ENCODE measurements at places on chromosomes 13 and 19. TPM values are rescaled to one million over a fixed set of nuclear protein-coding genes. Genes with fewer than 3 reads are reported as not detected.

DNA sequence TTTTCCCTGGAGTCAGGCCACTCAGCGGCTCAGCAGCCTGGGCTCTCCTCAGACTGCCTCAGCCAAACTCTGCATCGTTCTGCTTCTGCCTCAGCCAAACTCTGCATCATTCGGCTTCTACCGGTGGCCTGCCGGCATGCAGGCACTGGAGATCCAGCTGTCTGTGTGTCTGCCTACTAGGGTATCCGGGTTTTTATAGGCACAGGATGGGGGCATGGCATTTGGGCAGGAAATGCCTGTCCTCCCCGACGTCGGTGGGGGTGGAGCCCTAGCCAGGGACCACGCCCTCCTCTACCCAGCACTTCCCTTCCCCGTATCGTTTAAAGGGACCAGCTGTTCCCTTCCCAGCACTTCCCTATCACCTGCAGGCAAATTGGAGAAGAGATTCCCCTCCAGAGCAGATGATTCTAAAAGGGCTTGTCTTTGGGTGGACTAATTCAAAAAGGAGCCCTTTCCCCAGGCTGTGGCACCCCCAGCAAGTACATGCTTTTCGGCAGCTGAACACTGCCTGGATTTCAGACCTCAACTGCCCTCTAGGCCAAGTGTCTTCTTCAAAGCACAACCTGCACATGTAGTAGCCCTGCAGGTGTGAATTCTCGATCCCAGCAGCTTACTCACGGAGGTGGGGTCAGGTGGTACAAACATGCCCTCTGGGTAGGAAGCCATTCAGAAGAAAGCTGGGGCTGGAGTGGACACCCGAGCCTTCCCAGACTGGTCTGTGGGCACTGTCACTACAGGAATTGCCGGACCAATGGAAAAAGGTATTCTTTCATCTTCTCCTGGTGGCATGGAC is 25.4 kb upstream of the GPR12 start:
- DNase-seq = no peak

DNA sequence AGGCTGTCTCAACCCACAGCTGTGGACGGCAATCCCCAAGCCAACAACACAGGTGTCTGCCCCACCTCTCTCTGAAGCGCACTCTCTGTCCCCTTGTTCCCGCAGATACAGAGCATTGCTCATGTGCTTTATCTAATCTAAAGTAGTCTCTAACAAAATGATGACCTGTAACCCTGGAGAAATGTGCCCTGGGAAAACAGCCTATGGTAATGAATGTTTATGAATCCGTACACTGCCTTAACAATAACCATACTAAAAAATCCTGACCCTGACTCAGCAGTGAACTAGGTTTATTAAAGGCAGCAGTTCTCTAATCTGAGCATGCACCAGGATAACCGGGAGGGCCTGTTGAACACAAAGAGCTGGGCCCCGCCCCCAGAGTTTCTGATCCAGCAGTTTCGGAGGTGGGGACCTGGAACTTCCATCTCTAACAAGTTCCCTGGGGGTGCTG is 50.7 kb upstream of the SLC15A1 start:
- no peak for DNase-seq

GRCh38 chr19:718991-719512 is 10.3 kb downstream of the PALM start:
- peak; percentile 91 for DNase-seq

- no peak for DNase-seq
These were observed 86.1 kb upstream of the TUBA3C start for GRCh38 chr13:19267746-19268145.

DNA sequence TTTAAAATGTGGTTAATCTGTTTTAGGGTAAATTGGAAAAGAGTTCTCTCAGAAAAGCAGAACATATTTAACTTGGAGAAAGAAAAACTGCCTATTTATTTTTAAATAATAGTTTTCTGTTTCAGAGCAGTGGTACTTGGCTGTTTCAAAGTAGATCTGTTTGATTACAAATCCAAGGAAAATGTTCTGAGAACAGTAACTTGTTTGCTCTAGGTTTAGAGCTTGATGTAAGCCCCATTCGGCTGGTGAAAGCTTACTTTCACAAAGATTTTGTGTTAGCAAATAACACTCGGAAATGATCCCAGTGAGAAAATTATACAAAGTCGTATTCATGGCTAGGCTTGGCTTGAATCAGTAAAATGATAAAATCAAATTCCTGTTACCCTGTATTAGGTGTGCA is 395.8 kb upstream of the GPC6 start:
- DNase-seq = no peak

GRCh38 chr13:96817336-96817941 is 176.8 kb downstream of the OXGR1 start:
- no peak for DNase-seq

DNA sequence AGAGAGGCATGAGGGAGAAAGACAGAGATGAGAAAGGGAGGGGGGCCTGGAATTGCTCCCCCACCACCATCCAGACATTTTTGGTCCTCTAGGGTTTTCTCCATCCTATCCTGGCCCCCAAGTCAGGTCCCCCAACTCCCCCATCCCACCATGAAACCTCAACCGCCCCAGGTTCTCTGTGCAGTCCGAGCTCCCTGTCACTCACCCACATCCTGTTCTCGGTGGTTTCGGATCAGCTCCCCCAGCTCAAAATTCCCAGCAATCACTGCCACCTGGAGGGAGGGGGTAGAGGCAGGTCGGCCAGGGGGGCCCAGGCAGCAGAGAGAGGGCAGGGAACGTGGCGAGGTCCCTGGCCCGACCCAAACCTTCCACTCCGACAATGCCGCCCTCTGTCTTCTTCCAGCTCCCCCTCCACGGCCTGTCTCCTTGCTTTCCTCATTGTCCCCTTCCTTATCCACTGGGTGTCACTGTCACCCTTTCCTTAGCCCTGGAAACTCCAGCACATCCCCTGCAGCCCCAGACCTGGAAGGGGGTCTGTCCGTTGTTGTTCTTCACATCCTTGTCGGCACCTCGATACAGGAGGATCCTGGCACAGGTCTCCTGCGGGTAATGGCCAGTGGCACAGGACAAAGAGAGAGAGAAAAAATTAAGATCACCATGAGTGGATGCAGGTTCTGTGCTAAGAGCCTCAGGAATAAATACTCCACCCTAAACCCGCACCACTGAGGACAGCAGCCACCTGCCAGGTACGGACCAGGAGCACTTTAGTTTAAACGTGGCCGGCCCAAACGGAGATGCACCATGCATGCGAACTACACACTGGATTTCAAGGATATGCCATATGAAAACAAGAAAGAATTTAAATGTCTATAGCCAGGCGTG is 15.4 kb downstream of the SHANK1 start:
- no peak for DNase-seq

DNA sequence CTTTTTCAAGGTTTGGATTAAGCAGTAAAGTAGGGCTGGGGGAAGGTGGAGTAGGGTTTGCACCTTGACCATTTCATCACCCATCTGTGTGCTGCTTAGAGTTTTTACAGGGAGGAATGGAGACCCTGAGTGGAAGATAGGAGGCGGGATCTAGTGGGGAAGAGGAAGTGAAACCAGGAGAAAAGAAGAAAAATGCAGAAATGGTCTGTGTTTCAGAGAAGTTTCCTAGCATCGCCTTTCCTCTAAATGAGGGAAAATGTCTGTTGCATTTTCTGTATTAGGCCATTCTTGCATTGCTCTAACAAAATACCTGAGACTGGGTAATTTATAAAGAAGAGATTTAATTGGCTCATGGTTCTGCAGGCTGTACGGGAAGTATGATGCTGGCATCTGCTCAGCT is 64.1 kb downstream of the TPT1 start:
- no peak for DNase-seq

DNA sequence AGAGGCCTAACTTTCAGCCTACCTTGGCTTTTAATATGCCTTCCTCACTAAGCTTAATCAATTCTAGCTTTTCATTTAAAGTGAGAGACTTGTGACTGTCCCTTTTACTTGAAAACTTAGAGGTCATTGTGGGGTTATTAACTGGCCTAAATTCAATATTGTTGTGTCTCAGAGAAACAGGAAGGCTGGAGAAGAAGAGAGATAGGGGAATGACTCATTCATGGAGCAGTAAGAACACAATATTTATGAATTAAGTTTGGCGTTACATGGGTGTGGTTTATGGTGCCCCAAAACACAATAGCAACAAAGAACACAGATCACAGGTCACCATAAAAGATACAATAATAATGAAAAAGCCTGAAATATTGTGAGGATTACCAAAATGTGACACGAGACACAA is 612.1 kb downstream of the TBC1D4 start:
- DNase-seq = no peak

GRCh38 chr19:17602872-17603510 is 47.5 kb downstream of the COLGALT1 start:
- DNase-seq = peak; percentile 68

Gene IL12RB1
- 0.29 TPM for total RNA-seq

Gene SLITRK5
- not detected for total RNA-seq

Gene EGLN2
- 69.8 TPM for total RNA-seq

Gene CGB1
- 0.29 TPM for total RNA-seq

DNA sequence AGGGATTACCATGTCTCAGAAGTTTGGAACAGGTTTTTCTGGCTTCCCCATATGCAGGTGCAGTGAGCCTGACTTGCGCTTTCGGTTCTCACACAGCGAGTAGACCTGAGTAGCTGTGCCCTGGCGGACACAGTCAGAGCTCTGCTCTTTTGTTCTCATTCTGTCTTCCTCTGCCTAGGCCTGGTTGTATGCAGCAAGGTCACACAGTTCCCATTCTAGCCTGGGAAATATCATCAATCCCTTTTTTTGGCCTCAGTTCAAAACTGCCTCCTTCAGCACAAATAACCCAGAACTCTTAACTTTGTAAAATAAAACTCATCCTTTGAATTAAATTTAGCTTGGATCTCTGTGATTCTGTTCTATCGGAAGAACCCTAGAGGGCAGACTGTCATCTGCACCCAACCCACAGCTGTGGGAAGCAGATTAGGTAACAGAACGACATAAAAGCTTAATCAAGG is 10.2 kb downstream of the OXGR1 start:
- DNase-seq = no peak

Gene GSK3A
- 16.2 TPM for total RNA-seq

Gene RDH8
- not detected for total RNA-seq

DNA sequence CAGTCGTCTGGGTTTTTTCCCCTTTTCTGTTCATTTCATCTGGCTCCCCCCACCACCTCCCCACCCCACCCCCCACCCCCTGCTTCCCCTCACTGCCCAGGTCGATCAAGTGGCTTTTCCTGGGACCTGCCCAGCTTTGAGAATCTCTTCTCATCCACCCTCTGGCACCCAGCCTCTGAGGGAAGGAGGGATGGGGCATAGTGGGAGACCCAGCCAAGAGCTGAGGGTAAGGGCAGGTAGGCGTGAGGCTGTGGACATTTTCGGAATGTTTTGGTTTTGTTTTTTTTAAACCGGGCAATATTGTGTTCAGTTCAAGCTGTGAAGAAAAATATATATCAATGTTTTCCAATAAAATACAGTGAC is 9.3 kb downstream of the CALM3 start:
- no peak for DNase-seq

DNA sequence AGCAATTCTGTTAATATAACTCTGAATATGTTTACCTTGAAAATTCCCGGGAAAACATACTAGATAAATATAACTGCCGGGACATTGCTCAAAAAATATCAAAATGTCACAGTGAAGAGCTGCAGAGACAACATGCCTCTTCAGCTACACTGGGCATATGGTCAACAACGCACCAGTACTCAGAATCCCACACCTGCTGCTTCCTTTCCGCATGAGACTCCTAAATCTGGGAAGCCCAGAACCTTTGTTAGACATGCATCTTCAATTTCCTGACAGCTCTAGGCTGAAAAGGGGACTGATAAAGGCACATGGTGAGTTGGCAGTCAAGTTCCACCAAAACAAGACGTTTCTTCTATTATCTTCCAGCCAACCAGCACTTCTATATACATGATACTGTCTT is 53.7 kb downstream of the USP12 start:
- DNase-seq = no peak

DNA sequence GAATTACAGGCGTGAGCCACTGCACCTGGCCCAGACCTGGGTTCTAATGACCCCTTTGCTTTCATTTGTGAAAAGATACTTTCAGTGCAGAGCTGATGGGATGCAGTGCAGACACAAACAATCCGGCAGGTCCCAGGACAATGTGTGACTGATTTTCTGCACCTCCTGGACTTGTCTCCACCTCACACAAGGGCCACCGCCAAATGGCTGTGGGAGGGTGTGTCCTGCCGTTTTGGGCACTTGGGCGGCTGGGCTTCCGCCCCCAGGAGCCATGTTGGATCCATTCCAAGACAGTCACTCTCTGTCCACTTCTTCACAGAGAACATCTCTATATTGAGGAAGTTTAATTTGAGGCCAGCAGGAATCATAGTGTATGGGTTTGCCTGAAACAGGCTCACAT is 112.3 kb upstream of the ZNF507 start:
- DNase-seq = no peak

GRCh38 chr13:70758932-70759331 is 650.7 kb upstream of the KLHL1 start:
- DNase-seq = no peak

GRCh38 chr13:53104136-53104535 is 75.5 kb downstream of the OLFM4 start:
- no peak for DNase-seq

Gene ZNF541
- total RNA-seq = under 0.01 TPM

DNA sequence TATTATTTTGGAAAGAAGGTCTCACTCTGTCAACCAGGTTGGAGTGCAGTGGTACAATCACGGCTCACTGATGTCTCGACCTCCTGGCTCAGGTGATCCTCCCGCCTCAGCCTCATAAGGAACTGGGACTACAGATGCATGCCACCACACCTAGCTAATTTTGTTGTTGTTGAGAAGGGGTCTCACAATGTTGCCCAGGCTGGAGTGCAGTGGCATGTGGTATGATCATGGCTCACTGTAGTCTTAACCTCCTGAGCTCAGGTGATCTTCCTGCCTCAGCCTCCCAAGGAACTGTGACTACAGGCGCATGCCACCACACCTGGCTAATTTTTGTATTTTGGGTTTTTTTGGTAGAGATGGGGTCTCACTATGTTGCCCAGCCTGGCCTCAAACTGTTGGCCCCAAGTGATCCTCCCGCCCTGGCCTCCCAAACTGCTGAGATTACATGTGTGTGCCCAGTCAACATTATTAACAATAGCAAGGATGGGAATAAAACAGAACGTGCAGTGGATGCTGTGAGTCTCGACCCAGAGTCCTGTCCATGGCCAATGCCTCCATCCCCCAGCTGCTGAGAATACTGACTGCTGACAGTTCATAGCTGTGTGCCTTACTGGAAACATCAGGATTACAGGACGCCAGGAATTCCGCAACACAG is 5.4 kb upstream of the MBD3L3 start:
- DNase-seq = no peak

Gene SLC5A5
- under 0.01 TPM for total RNA-seq

- DNase-seq = no peak
These were observed 27.6 kb downstream of the SLC6A16 start for GRCh38 chr19:49297403-49297802.

Gene SRRM5
- total RNA-seq = not detected

- peak; percentile 89 for DNase-seq
These were observed 13.5 kb downstream of the ARRDC5 start for GRCh38 chr19:4889034-4889815.

GRCh38 chr13:53545340-53545941 is 516.8 kb downstream of the OLFM4 start:
- peak; percentile 5 for DNase-seq

- DNase-seq = peak; percentile 87
These were observed 10.3 kb downstream of the DYRK1B start for GRCh38 chr19:39823686-39824085.

Gene FXYD3
- total RNA-seq = not detected
